CD4-positive, CD25-positive, alpha-beta regulatory T cell (primary cell): ENCODE measurements at places on chromosomes 3 and 15. TPM values are rescaled to one million over a fixed set of nuclear protein-coding genes. Genes with fewer than 3 reads are reported as not detected.

CACNA2D2 gene
- 1.2 TPM for total RNA-seq

DNA sequence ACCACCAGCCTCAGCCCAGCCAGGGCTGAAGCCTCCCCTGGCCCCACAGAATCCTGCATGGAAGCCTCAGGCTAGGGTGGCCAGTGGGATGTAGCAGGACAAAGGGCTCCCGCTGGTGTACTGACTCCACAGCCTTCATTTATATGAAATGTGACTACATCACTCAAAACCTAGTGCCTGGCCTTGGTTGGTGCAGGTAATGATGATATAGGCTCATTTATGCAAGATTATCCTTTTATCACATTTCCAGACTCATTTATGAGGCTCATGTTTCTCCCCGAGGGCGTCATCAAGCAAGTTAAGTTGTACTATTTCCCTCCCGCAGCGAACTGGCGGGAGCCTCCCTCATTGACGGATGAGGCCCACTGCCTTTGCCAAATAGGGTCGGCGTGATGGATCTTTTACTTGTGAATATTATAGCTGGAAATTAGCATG is 179.1 kb upstream of the SMAD3 start:
- no peak overlapping the region for H3K27ac ChIP-seq
- no peaks in the 10 kb centered on the region for H3K4me1 ChIP-seq
- H3K36me3 ChIP-seq = no peaks in the 10 kb centered on the region
- no peaks in the 10 kb centered on the region for H3K27me3 ChIP-seq

GRCh38 chr3:187639927-187640568 is 30.1 kb downstream of the SST start:
- no peak overlapping the region for H3K27ac ChIP-seq
- H3K27me3 ChIP-seq = peaks cover 8% of the 10 kb centered on the region
- no peak for DNase-seq
- no peaks in the 10 kb centered on the region for H3K36me3 ChIP-seq
- no peak overlapping the region for H3K4me3 ChIP-seq
- H3K4me1 ChIP-seq = no peaks in the 10 kb centered on the region

COL6A6 gene
- total RNA-seq = not detected

DNA sequence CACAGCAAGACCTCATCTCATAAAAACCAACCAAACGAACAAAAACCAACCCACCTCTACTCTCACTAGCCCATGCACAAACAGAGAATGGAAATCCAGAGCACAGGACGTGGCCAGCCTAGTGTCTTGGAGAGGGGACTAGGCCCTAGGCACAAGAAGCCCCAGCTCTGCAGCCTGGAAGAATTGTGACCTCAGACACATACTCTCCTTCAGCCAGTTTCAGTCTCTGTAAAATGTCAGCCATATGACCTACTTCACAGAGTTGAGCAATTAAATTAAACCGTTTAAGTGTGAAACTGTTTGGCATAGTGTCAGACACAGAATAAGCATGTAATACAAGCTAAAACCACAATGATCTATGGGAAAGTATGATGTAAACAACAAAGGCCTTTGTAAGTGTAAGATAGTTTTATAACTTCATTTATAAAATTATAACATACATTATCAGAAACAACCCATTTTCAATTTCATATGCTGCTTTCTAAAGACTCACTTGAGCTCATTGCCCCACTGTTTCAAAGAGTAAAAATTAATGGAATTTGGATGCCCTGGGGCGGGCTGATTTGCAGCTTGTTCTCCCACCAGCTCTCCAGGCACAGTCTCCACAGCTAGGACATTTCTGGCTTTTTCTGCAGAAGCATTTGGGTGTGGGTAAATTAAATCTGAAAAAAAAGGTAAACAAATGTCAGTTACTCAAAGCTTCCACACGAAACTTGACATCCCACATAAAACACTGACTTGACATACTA is 32.9 kb downstream of the TBC1D2B start:
- H3K27me3 ChIP-seq = no peaks in the 10 kb centered on the region
- peaks cover 22% of the 10 kb centered on the region for H3K36me3 ChIP-seq
- peak overlapping the region; percentile 84 for H3K27ac ChIP-seq
- peaks cover 80% of the 10 kb centered on the region for H3K4me1 ChIP-seq
- DNase-seq = peak; percentile 56

PCLAF gene
- total RNA-seq = 1.0 TPM

- H3K36me3 ChIP-seq = no peaks in the 10 kb centered on the region
- DNase-seq = no peak
- no peak overlapping the region for H3K27ac ChIP-seq
- H3K4me3 ChIP-seq = no peak overlapping the region
- H3K27me3 ChIP-seq = no peaks in the 10 kb centered on the region
- H3K4me1 ChIP-seq = no peaks in the 10 kb centered on the region
These were observed 676.0 kb upstream of the SEMA6D start for GRCh38 chr15:47041301-47041700.

DNA sequence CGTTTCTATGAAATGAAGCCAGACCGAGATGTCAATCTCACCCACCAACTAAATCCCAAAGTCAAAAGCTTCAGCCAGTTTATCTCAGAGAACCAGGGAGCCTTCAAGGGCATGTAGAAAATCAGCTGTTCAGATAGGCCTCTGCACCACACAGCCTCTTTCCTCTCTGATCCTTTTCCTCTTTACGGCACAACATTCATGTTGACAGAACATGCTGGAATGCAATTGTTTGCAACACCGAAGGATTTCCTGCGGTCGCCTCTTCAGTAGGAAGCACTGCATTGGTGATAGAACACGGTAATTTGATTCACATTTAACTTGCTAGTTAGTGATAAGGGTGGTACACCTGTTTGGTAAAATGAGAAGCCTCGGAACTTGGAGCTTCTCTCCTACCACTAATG is 41.9 kb upstream of the TRA2B start:
- H3K36me3 ChIP-seq = no peaks in the 10 kb centered on the region
- H3K4me1 ChIP-seq = peaks cover 5% of the 10 kb centered on the region
- no peak for DNase-seq

BCL2A1 gene
- total RNA-seq = 12.9 TPM

GHSR gene
- total RNA-seq = not detected

GRCh38 chr3:514192-514591 is 317.6 kb downstream of the CHL1 start:
- no peaks in the 10 kb centered on the region for H3K27me3 ChIP-seq
- no peak overlapping the region for H3K27ac ChIP-seq
- no peaks in the 10 kb centered on the region for H3K36me3 ChIP-seq
- DNase-seq = no peak

DNA sequence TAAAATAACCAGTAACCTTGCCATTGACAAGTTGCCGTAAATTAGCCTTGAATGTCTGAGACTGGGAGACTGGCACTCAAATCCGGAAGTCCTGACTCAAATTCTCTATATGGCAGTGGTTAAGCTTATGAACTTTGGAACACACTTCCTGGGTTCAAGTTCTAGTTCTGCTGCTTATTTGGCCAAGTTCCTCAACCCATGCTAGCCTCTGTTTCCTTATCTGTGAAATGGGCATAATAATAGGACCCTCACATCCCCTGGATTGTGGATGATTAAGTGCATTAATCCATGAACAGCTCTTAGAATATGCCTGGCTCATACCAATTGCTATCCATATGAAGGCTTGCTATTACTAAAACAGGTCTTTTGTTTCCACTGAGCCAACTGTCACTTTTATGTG is 311.5 kb downstream of the EDEM1 start:
- no peaks in the 10 kb centered on the region for H3K27me3 ChIP-seq
- H3K4me1 ChIP-seq = no peaks in the 10 kb centered on the region
- no peak overlapping the region for H3K4me3 ChIP-seq
- H3K27ac ChIP-seq = no peak overlapping the region
- H3K36me3 ChIP-seq = no peaks in the 10 kb centered on the region

GRCh38 chr15:68402432-68403160 is 29.4 kb downstream of the ITGA11 start:
- H3K36me3 ChIP-seq = no peaks in the 10 kb centered on the region
- H3K27me3 ChIP-seq = no peaks in the 10 kb centered on the region
- no peak for DNase-seq
- H3K4me3 ChIP-seq = no peak overlapping the region

GRCh38 chr3:111662907-111663306 is 67.8 kb upstream of the ZBED2 start:
- H3K4me3 ChIP-seq = no peak overlapping the region
- H3K36me3 ChIP-seq = peaks cover 15% of the 10 kb centered on the region
- no peaks in the 10 kb centered on the region for H3K27me3 ChIP-seq
- no peak overlapping the region for H3K27ac ChIP-seq
- H3K4me1 ChIP-seq = peaks cover 9% of the 10 kb centered on the region
- DNase-seq = no peak

DNA sequence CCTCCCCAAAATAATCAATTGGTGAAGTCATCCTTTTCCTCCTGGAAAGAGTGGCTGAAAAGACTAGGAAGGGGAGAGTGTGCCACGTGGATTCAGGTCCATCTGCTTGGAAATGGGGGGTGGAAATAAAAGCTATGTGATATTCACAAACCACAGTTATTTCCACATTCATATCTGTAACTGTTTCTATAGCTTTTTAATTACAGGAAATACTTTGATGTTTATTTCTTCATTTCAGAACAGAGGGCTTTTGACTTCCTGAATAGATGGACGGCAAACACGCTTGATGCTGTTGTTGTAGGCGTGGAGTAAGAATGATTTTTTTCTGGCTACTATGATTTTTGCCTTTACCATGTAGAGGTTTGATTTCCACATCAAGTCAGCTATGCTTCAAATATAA is 10.1 kb downstream of the AADACL2 start:
- no peak overlapping the region for H3K27ac ChIP-seq
- H3K36me3 ChIP-seq = no peaks in the 10 kb centered on the region
- no peak for DNase-seq
- H3K27me3 ChIP-seq = no peaks in the 10 kb centered on the region
- no peaks in the 10 kb centered on the region for H3K4me1 ChIP-seq

DNA sequence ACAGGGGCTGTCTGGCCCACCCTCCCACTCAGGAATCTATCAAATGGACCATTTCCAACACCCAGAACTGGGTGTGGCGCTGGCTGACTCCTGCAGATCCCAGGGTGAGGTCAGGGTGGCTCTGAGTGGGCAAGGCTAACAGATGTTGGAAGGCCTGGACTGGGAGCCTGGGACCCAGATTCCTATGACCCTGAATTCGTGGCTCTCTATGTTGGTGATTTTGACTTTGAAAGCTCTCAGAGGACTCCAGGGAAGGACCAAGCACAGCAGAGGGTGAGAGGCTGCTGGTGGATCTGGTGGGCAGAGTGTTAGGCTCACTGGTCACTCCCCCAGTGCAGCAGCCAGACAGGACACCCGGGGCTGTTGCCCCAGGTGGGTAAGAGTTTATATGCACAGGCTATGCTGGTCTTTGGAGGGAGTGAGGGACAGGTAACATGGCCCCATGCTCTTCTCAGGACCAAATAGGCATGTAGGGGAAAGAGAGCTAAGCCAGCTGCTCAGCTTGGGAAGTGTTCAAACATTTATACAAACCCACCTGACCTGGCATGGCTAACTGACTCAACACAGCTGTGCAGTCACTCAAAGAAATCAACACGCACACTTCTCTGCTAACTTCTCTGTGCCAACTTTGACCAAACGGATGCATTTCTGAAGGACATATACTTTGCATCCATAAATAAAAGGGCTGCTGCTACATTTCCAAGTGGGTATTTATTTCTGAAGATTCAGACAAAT is 62.6 kb upstream of the RAB6B start:
- no peaks in the 10 kb centered on the region for H3K4me1 ChIP-seq
- H3K27ac ChIP-seq = no peak overlapping the region
- no peaks in the 10 kb centered on the region for H3K27me3 ChIP-seq
- H3K36me3 ChIP-seq = no peaks in the 10 kb centered on the region

- H3K27me3 ChIP-seq = no peaks in the 10 kb centered on the region
- H3K4me3 ChIP-seq = no peak overlapping the region
- no peak for DNase-seq
- H3K36me3 ChIP-seq = no peaks in the 10 kb centered on the region
These were observed 889.0 kb downstream of the ROBO1 start for GRCh38 chr3:78878789-78879188.

DNA sequence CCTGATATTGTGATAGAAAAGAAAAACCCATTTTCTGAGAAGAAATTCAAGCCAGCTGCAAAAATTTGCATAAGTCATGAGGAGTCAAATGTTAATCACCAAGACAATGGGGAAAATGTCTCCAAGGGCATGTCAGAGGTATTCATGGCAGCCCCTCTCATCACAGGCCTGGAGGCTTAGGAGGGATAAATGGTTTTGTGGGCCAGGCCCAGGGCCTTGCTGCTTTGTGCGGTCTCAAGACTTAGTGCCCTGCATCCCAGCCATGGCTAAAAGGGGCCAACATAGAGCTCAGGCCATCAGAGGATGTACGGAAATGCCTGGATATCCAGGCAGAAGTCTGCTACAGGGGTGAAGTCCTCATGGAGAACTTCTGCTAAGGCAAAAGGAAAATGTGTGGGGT is 631.1 kb downstream of the NLGN1 start:
- H3K4me3 ChIP-seq = no peak overlapping the region
- DNase-seq = no peak
- H3K27ac ChIP-seq = no peak overlapping the region
- no peaks in the 10 kb centered on the region for H3K27me3 ChIP-seq
- no peaks in the 10 kb centered on the region for H3K36me3 ChIP-seq

- H3K27ac ChIP-seq = no peak overlapping the region
- H3K4me1 ChIP-seq = no peaks in the 10 kb centered on the region
- H3K4me3 ChIP-seq = no peak overlapping the region
These were observed 470.1 kb upstream of the ATP11B start for GRCh38 chr3:182323126-182323700.

- no peaks in the 10 kb centered on the region for H3K36me3 ChIP-seq
- no peak for DNase-seq
- no peaks in the 10 kb centered on the region for H3K4me1 ChIP-seq
These were observed 20.0 kb downstream of the WNT5A start for GRCh38 chr3:55467099-55467498.

VPS8 gene
- total RNA-seq = 73.8 TPM

ZPLD1 gene
- total RNA-seq = not detected

GRCh38 chr3:59784164-59784563 is 734.3 kb upstream of the CFAP20DC start:
- DNase-seq = no peak
- no peaks in the 10 kb centered on the region for H3K27me3 ChIP-seq
- no peaks in the 10 kb centered on the region for H3K4me1 ChIP-seq
- H3K27ac ChIP-seq = no peak overlapping the region
- no peak overlapping the region for H3K4me3 ChIP-seq

GRCh38 chr3:43334976-43335375 is 48.6 kb downstream of the SNRK start:
- no peak for DNase-seq
- no peak overlapping the region for H3K27ac ChIP-seq
- peaks cover 80% of the 10 kb centered on the region for H3K36me3 ChIP-seq
- H3K27me3 ChIP-seq = no peaks in the 10 kb centered on the region

DNA sequence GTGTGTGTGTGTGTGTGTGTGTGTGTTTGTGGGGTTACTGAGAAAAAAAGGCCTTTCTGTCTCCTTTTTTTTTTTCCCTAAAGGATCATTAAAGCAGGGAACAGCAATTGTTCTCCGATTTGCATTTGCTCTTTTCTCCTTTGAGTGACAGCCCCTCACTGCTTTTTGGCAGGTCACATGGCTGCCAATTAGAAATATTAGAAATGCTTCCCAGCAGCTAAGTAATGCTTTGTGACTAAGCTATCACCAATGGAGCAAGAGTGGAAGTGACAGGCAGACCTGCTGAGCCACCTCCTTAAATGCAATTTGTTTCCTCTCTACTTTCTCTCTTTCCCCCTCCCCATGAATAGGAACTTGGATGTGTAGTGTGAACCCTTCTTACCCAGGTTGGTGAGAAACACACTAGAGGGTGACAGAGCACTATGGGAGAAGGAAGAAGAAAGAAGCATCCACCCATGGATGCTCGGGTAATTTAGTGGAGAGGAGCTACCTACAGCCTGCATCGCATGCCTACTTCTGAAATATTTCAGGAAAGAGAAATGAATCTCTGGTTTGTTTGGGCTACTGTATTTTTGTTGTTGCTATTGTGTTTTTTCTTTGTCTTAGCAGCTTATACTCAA is 165.2 kb upstream of the PDZRN3 start:
- no peaks in the 10 kb centered on the region for H3K36me3 ChIP-seq
- no peak for DNase-seq
- no peaks in the 10 kb centered on the region for H3K4me1 ChIP-seq
- H3K4me3 ChIP-seq = no peak overlapping the region
